ENCODE measurements at places on chromosomes 7 and 10.

DNA sequence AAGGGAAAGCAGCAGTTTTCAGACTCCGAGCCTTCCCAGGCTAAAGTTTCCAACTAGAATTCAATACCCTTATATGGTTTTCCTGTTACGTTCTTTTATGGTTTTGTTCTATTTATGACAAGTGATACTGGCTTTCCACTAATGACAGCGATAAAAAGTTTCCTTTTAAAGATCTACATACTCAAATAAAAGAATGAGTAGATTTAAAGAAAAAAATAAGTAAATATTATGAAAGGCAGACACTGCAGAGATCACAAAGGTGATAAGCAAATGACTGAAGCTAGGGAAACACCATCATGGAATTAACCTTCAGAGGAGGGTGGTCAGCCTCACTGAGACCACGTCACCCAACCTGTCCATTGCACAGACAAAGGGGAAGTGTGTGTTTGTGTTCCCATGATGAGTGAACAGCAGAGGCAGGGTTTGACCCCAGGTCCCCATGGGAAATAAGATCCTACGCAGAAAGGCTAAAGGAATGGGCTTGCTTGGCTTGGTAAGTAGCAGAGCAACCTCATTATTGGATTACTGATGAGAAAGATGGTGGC, 4.0 kb downstream of the VSIR start:
- no peak for DNase-seq

DNA sequence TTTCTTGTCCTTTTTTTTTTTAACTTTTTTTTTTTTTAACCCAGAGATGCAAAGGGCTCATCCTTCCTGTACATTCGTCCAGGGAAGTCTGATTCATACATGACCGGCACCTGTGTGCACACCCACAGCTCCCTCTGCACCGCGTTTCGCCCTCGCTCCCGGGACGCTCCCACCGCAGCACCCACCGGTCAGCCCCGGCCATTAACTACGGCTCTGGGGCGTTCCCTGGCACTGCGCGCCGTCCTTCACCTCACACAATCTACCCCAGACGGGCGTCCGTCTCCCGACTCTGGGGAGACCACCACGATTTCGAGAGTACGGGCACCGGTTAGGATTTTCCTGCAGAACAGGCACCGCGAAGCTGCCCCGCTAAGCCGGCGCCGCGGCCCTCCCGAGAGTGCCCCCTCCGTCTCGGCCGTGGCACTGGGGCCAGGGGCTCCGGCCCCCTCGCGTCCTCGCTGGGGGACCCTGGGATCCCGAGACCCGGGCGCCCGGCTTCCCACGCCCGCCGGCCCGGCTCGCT, 452 bp downstream of the ATE1 start:
- DNase-seq, result peak; percentile 7

DNA sequence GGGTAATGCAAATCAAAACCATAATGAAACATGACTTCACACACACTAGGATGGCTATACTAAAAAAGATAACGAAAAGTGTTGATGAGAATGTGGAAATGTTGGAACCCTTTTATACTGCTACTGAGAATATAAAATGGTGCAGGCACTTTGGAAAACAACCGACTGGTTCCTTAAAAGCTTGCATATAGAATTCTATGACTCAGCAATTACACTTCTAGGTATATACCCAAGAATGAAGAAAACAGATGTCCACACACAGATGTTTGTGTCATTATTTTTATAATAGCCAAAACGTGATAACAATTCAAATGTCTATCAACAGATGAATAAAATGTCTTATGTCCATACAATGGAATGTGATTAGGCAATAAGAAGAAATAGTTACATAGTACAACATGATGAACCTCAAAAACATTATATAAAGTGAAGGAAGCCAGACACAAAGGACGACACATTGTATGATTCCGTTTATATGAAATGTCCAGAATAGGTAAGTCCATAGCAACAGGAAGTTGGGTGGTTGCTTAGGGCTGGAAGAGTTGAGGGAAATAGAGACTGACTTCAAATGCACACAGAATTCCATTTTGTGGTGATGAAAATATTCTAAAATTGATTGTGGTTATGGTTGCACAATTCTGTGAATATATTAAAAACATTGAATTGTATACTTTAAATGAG, 148.3 kb upstream of the PHYHIPL start:
- no peak for DNase-seq

- DNase-seq, result no peak
Measured at GRCh38 chr10:91307489-91307888, 87.0 kb downstream of the PCGF5 start.

GRCh38 chr7:151411551-151411950, 1.7 kb upstream of the WDR86 start:
- DNase-seq, result no peak

DNA sequence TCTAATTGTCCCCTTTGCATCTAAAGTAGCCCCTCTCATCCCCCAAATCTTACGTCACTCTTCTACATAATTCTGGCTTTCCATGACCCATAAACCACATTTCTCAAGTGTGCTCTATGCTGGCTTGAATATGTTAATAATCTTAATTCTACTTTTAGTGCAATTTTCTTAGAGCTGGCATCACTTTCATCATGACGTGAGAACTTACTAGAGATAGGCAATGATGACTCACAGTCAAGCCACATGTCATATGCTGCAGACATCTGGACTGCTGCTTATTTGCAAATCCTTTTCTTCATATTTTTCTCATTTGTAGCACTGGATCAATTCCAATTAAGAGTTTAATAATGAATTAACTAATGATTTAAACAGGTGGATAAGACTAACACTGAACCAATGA, 260.7 kb upstream of the PRKCQ start:
- no peak for DNase-seq

- no peak for DNase-seq
Measured at GRCh38 chr10:69844698-69845097, 43.0 kb downstream of the COL13A1 start.

DNA sequence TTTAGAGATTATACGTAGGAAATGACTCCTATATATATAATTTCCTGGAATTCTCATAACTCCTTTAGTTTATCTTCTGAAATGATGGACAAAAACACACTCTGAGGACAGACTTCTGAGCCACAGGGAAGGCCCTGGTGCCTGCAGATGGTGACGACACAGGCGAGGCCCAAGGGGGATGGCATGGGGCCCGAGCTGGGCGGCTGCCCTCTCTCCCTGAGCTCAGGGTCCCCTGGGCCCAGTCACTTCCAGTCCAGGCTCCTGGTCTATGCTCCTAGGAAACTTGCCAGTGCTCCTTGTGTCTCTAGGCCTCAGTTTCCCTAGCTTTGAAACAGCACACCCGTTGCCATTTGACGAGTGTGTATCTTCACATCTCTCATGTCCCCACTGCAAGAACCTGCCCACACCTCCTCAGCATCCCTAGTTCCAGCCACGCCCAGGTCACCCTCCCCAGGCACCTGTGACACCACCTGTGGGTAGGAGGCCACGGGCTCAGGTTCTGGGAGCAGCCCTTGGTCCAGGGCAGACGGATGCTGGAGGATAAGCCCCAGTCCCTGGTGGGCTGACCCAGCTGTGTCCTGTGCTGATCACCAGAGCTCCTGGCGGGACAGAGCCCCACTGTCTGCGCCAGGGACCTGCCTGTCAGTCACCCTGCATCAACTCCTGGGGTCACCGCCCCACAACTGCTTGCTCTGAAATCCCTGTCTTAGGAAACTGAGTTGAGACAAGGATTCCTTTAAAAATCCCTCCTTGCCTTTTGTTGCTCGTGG, 23.4 kb upstream of the SHH start:
- no peak for DNase-seq

- DNase-seq, result no peak
Measured at GRCh38 chr10:79983286-79983909, 34.5 kb upstream of the SFTPD start.

DNA sequence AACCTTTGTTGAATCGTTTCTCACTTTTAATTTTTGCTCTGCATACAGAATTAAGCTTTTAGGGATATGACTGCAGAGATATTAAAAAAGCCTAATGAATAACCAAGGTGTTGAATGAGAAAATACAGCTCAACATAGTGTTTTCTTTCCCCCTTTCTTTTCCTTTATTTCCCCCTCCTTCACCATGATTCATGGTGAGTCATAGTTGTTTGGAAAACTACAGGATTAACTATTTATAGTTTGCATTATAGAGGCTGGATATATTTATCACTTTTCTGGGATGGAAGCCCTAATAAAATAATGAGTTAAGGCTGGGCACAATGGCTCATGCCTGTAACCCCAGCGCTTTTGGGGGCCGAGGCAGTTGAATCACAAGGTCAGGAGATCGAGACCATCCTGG, 115.0 kb downstream of the DNAJB9 start:
- no peak for DNase-seq

- no peak for DNase-seq
Measured at GRCh38 chr7:55343002-55343781, 21.9 kb upstream of the LANCL2 start.

DNA sequence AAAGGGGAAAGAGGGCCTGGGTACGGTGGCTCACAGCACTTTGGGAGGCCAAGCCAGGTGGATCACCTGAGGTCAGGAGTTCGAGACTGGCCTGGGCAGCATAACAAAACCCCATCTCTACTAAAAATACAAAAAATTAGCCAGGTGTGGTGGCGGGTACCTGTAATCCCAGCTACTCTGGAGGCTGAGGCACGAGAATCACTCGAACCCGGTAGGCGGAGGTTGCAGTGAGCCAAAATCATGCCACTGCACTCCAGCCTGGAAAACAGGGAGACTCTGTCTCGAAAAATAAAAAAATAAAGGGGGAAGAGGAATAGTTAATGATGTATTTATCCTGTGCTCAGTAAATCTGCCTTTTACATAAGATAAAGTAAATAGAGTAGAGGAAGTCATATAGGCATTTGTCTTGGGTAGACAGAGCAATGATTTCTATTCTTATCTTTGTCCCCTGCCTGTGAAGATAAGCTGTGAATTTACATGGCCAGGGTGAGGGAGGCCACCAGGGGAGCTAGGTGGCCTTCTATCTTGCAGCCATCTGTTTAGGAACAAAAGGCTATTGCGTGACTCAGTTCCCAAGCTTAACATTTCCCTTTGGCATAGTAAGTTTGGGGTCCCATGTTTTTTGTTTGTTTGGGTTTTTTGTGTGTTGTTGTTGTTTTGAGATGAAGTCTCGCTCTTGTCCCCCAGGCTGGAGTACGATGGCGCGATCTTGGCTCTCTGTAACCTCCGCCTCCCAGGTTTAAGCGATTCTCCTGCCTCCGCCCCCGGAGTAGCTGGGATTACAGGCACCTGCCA, 73.2 kb upstream of the GTF2I start:
- DNase-seq, result no peak

- no peak for DNase-seq
Measured at GRCh38 chr7:138514044-138514443, 54.0 kb downstream of the TRIM24 start.

DNA sequence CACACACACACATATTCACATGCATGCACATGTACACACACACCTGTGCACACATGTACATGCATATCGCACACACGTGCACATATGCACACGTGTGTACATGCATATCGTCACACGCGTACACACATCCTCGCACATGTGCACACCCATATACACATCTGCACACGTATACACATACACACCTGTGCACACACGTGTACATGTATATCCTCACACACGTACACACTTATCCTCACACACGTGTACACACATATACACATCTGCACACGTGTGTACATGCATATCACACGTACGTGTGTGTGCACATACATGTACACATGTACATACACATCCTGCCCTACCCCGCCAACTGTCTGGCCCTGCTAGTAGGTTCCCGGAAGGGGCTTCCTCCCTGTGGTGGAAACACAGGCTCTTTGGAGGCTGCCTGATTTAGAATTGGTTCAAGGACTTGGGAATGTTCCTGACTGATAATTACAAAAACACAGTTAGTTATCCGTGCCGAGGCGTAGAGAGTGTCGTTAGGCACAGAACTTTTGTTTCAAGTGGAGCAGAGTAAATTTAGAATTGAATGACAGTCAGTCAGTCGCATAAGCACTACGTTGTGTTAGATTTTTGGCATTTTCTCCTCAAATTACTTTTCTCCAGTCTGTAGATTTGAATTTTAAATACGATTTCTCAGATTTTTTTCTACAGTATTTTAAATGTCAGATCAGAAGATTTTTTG, 18.5 kb upstream of the PRKAR1B start:
- DNase-seq, result no peak

GRCh38 chr7:101804967-101805366, 12.5 kb upstream of the CUX1 start:
- no peak for DNase-seq

- DNase-seq, result no peak
Measured at GRCh38 chr7:28686418-28686800, 271.7 kb downstream of the TRIL start.

DNA sequence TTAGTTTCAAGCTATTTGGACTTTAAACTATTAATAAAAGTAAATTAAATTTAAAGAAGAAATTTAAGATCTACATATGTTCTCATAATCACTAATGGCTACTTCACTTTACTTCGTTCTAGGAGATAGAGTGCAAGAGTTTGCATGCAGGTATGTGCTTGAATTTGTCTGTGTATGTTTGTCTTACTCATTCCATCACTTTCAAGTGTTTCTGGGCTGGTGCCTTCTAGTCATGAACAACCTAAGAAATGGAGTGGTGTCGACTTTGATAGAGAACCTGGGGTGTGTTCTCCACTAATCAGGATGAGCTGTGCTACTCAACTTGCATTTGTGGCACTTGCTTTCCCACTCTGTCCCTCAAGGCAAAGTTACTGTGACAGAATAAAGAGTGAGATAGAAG, 169.9 kb downstream of the KCND2 start:
- no peak for DNase-seq

DNA sequence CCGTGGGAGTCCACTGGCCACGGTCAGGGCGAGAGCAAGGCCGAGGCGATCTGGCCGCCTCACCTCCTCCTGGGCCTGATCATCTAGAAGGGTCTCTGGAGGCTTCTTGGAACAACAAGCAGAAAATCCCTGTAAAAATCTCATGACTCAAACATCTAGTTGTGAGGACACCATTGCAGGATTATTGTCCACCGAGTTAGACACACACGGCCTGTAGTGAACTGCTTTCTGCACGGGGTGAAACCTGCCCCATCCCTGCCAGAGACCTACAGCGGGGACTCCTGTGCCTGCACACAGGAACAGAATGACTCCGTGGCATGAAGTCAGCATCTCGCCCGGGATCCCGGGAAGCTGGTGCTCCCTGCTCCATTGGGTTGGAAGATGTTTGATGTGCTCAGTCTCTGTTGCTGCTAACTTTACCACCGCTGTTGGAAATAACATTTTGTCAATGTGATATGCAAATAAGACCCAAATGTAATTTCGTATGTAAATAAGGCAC, 267.0 kb upstream of the TCERG1L start:
- DNase-seq, result no peak

DNA sequence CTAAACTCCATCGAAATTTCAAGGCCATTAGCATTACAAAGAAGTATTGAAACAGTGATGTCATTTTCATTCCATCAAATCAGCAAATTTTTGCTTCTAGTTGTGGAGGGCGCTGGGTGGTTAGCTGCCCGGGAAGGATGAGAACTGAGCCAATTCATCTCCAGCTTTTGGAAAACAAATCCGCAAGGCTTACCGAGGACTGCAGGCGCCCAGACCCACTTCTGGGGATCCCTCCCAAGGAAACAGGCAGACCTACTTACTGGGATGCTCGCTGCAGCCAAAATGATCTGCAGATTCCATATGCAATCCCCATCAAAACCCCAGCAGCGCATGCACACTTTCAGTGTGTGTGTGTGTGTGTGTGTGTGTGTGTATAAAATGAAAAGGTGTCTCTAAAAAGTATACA, 19.2 kb downstream of the TNRC18 start:
- no peak for DNase-seq

Data from activated T-cell treated with anti-CD3 and anti-CD28 coated beads for 1 hour (primary cell).